GM12878 (cell line): ENCODE measurements at places on chromosomes 7 and 10. TPM values are rescaled to one million over a fixed set of nuclear protein-coding genes. Genes with fewer than 3 reads are reported as not detected.

DNA sequence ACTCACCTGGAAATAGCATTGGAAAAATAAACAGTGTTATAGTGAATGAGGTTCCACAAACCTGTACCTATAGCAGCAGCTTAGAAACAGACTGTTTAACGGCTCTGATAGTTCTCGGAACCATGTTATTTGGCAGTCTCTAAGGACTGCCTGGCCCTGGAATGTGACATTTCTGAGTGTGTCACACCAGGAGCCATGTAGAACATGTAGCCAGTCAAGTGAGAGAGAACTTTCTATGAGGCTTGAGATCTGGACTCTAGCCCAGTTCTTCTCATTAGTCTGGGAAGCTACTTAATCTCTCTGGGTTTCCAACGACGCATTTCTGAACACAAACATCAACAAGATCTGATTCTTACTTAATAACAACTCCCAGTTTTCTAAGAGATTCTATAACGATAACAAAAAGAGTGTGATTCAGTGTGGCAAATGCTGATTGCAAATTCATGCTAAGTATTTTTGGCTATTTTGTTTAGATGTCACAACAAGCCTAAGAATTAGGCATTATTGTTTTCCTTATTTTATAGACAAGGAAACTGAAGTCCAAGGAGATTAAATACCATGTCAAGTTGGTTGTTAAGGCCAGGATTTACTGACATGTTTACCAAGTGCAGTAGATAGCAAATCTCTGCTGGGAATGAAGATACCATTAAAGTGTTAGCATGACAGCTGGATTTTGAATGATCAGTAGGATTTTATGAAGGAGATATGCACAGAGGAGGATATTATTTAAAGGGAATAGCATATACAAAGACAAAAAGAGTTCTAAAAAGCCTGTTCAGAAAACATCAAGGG is 47.2 kb downstream of the APBB1IP start:
- DNase-seq: no peak

GRCh38 chr10:48316236-48316635 is 9.8 kb downstream of the MAPK8 start:
- DNase-seq: no peak

DNA sequence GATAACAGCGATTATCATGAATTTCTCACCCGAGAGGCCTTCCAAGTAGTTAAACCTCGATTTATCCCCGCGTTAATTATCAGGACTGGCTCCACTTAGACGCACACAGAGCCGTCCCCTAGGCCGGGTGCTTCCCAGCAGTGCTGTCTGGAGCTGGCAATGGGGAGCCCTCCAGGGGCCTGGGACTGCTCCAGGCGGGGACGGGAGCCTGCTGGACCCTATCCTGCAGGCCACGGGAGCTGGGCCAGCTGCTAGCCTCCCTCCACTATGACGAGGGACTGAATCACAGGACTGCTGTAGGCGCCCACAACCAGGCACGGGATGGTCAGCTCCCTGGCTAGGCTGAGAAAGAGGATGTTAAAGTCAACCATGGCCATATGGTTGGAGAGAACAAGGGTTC is 229.1 kb downstream of the ELFN1 start:
- no peak for DNase-seq

DNA sequence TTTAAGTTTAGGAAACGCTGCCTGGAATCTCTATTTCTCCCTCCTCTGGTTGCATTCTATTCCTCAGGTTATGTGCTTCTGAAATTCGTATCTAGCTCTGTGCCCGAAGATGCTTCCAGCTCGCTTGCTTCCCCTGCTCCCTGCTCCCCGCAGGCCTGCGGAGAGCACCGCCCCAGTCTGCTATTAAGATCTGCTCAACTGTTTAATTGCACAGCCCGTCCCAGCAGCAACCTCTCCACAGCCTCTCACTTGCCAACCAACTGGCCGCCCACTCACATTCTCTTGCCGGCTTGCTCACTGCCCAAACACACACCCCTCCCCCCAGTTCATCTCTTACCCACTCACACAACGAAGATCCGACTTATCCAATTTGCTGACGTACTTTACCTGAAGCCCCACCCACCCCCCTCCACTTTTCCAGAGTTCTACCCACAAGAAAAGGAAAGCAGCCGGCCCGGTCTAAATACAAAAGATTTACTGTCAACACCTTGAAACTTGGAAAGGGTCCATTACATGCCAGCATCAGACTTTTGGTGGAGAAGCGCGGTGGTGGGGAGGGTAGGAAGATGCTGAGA is 167.3 kb upstream of the KLF14 start:
- DNase-seq: no peak

- DNase-seq: no peak
These were observed 582.0 kb upstream of the MKI67 start for GRCh38 chr10:128708182-128708581.

DNA sequence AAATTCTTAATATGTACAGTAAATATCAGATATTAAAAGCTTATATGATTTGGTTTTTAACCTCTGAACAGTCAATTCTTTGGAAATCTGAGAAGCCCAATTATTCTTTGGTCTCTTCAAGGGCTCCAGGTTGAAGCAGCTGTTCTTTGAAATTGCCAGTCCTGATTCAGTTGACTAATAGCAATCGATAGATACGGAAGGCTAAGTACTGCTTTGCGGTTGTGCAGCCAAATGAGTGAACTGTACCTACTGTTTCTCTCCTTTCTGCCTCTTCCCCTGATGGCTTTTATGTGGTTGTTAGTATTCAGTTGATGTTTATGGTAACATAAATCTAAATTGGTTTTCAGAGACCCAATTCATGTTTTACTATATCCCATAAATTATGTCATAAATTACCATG is 103.1 kb upstream of the RPA3 start:
- DNase-seq: no peak

DNA sequence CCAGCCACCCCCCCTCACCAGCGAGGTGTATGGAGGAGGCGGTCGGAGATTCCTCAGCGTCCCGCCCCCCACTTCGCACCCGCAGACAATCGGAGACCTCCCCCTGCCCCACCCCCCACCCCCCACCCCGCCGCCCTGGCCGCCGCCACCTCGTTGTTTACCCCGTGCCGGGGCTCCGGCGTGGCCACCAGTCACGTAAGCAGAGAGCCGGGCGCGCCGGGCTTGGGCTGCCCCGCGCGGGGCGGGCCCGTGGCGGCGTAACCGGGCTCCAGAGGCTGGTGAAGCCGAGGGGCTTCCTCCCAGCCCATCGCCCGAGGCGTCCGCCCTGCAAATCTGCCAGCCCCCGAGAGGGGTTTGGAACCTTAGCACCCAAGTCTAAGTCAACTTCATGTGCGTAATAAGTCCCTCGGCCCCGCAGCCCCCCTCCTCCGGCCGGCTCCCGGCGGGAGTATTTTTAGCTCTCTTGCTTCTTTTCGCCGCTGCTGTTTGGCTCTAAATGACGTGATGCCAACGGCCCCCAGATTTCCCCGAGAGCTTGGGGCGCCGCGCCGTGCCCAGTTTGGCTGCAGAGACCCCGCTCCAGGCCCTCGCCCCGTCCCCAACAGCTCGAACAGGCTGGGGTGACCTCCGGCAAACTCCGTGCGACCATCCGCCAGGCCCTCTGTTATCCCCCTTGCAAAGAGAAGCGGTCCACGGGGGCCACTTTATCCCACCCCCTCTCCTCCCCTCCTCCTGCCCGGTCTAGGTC is 2.7 kb downstream of the MXI1 start:
- no peak for DNase-seq

PDGFA gene
- 8.2 and 10.7 TPM in 2 replicates for total RNA-seq

VIPR2 gene
- total RNA-seq: not detected in 2 replicates

CFAP70 gene
- 0.51 and 0.58 TPM in 2 replicates for total RNA-seq

ZNF503 gene
- 0.85 and 1.1 TPM in 2 replicates for total RNA-seq

MRLN gene
- total RNA-seq: not detected in 2 replicates
